H9 (cell line): ENCODE measurements at places on chromosomes 5 and 9.
A peak's percentile ranks its signal among the peaks of the same experiment; 100 is the strongest.

DNA sequence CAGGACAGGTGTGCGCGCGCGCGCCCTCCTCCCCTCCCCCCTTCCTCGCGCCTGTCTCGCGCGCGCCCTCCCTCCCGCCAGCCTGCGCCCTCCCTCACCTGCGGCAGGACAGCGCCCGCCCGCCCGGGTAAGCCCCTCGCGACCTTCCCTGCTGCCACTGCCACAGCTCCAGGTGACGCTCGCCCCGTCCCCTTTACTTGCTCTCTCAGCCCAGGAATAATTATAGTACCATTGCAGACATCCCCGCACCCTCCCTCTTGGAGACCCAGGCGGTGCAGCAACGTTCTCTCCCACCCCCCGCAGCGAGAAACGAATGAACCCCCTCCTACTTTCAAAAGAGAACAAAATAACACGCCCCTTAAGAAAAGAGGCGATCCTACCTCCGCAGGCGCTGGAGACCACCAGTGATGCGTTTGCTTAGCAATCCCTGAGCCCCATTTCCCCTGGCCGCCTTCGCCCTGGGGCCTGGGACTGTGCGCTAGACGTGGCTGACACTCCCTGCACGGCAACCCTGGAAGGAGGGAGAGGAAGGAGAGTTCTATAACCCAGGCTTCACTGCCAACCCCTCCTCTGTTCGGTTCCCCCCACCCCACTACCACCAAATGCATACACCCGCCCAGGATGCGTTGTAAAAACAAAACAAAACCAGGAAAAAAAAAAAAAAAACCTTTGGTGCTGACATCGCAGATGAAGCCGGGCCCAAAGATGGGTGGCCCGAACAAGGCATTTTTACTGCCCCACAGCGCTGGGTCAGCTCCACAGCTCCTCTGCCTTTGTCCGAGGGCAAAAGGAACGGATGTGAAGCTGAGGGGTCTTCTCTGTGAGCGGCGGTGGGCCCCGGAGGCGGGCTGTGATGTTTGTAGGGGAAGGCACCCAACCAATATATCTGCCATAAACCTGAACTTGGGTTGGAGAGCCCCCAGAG is 5.6 kb upstream of the PURA start:
- DNase-seq, result peak; percentile 56

DNA sequence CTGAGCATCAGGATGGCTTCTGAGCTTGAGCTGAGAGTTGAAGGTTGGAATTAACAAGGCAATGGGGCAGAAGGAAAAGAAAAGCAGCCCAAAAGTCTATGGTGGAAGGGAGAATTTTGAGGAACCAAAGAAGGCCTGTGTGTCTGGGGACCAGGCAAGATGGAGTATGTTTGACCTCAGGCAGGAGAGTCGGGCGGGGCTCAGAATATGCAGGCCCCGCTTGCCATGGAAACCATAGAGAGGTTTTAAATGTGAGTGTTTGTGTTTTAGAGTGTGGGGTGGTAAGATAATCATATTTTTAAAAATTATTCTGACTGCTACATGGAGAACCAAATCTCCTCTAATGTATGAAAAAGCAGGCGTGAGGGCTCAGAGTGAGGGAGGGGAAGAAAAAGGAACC is 174.0 kb upstream of the PPP2R2B start:
- no peak for DNase-seq

- no peak for DNase-seq
These were observed 428.7 kb downstream of the GABRG2 start for GRCh38 chr5:162496100-162496808.

- DNase-seq, result no peak
These were observed 468.1 kb downstream of the SPATA31D1 start for GRCh38 chr9:82456642-82457041.

- DNase-seq, result no peak
These were observed 512.2 kb upstream of the TNC start for GRCh38 chr9:115629879-115630840.
